ENCODE measurements at places on chromosomes 2 and 18. TPM values are rescaled to one million over a fixed set of nuclear protein-coding genes. Genes with fewer than 3 reads are reported as not detected.

Gene TMEM198
- total RNA-seq, result 1.1 TPM

DNA sequence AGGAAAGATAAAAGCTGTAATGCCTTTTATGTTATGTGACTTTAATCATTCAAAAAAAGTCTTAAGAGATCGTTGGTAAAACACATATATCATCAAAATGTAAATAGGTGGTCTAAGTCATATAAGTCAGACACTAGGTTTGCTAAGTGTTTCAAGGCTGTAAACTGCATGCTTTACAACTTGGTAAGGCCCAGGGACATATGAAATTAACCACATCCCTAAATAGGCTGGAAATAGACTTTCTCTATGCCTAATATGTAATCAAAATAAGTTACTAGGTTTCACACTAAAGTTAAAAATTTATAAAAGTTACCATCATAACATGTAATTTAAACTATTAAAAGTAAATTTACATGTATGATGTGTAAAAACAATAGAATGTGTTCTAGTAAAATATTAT, 946.3 kb upstream of the LRATD1 start:
- DNase-seq, result no peak

DNA sequence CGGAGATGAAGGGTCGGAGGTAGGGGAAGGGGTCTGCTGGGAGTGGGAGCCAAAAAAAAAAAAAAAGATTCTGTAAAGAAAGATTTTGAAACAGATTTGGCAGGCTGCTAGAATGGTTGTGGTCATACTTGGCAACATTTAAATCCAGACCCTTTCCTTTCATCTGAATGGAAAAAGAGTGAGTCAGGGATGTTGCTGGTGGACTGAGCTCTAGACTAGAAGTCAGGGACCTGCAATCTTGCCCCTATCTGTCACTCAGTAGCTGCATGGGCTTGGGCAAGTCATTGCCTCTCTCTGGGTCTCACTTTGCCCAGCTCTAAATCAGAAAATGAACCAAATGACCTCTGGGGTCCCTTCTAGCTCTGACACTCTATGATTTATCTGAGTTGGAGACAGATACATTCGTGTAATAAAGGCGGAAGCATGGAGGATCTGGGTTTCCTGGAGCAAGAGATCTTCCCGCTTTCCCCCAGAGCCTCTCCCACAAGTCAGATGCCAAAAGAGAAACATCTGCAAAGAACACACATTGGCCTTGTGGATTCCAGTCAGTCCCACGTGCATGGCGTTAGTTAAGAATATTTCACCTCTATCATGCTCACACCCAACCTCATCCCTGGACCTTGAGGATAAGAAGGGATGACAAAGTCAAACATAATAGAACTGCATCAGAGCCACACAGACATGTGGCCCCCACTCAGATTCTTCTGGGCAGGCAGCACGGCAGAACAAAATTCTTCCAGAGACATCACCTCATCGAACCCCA, 58.5 kb downstream of the ADD2 start:
- DNase-seq, result no peak

Gene LOXHD1
- total RNA-seq, result not detected
